ENCODE measurements at places on chromosomes 2 and 18. TPM values are rescaled to one million over a fixed set of nuclear protein-coding genes. Genes with fewer than 3 reads are reported as not detected.

The RTP5 gene
- total RNA-seq: 0.60 TPM

The SULT1C2 gene
- not detected for total RNA-seq

The GDF7 gene
- total RNA-seq: not detected

The CMPK2 gene
- total RNA-seq: 102 TPM

The MEP1B gene
- not detected for total RNA-seq

The SPHKAP gene
- total RNA-seq: not detected

The C1QL2 gene
- total RNA-seq: not detected

- H3K4me3 ChIP-seq: no peak overlapping the region
- no peak for DNase-seq
- no peaks in the 10 kb centered on the region for H3K36me3 ChIP-seq
- no peaks in the 10 kb centered on the region for H3K27me3 ChIP-seq
Measured at GRCh38 chr2:190726255-190726654, 77.4 kb downstream of the NAB1 start.

- no peak overlapping the region for H3K27ac ChIP-seq
- H3K4me1 ChIP-seq: no peaks in the 10 kb centered on the region
- no peaks in the 10 kb centered on the region for H3K36me3 ChIP-seq
- no peak overlapping the region for H3K4me3 ChIP-seq
Measured at GRCh38 chr2:132438691-132439090, 22.1 kb downstream of the GPR39 start.

GRCh38 chr2:231693956-231694355, 14.4 kb upstream of the PTMA start:
- peaks cover 1% of the 10 kb centered on the region for H3K4me1 ChIP-seq
- H3K36me3 ChIP-seq: no peaks in the 10 kb centered on the region
- H3K27me3 ChIP-seq: peaks cover 3% of the 10 kb centered on the region

GRCh38 chr2:158181171-158181570, 79.5 kb downstream of the UPP2 start:
- no peak for DNase-seq
- no peak overlapping the region for H3K27ac ChIP-seq
- H3K36me3 ChIP-seq: no peaks in the 10 kb centered on the region
- no peaks in the 10 kb centered on the region for H3K4me1 ChIP-seq
- H3K4me3 ChIP-seq: no peak overlapping the region

GRCh38 chr18:25074925-25075324, 277.0 kb downstream of the ZNF521 start:
- H3K4me3 ChIP-seq: no peak overlapping the region
- no peaks in the 10 kb centered on the region for H3K36me3 ChIP-seq
- H3K27ac ChIP-seq: no peak overlapping the region

GRCh38 chr2:182081602-182082260, 96.1 kb downstream of the PPP1R1C start:
- DNase-seq: no peak
- no peaks in the 10 kb centered on the region for H3K27me3 ChIP-seq

GRCh38 chr18:24553571-24554285, 93.3 kb downstream of the HRH4 start:
- H3K4me1 ChIP-seq: peaks cover 4% of the 10 kb centered on the region
- no peaks in the 10 kb centered on the region for H3K36me3 ChIP-seq
- H3K27ac ChIP-seq: no peak overlapping the region
- DNase-seq: no peak

DNA sequence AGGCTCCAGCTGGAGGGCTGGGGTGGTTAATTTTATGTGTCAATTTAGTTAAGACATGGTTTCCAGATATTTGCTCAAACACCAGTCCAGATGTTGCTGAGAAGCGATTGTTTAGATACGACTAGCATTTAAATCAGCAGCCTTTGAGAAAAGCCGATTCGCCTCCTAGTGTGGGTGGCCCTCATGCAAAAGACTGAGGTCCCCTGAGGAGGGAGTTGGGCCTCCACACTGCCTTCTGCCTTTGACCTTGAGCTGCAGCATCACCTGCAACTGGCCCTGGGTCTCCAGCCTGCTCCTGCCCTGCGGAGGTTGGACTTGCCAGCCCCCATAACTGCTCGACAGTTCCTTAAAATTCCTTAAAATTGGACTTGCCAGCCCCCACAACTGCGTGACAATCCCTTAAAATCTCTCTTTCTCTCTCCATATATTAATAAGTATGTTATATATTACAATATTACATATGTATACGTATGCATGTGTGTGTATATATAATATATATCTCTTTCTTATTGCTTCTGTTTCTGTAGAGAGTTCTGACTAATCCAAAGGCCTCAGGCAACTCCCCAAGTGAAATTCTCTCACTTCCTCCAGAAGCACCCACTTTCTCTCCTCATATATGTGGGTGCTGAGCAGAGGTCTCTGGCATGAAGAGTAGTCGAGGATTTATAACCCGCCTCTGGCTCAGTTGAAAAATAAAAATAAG, 14.4 kb downstream of the FBLN7 start:
- peaks cover 7% of the 10 kb centered on the region for H3K27me3 ChIP-seq
- peaks cover 29% of the 10 kb centered on the region for H3K4me1 ChIP-seq
- no peak for DNase-seq
- no peaks in the 10 kb centered on the region for H3K36me3 ChIP-seq
- H3K4me3 ChIP-seq: no peak overlapping the region

DNA sequence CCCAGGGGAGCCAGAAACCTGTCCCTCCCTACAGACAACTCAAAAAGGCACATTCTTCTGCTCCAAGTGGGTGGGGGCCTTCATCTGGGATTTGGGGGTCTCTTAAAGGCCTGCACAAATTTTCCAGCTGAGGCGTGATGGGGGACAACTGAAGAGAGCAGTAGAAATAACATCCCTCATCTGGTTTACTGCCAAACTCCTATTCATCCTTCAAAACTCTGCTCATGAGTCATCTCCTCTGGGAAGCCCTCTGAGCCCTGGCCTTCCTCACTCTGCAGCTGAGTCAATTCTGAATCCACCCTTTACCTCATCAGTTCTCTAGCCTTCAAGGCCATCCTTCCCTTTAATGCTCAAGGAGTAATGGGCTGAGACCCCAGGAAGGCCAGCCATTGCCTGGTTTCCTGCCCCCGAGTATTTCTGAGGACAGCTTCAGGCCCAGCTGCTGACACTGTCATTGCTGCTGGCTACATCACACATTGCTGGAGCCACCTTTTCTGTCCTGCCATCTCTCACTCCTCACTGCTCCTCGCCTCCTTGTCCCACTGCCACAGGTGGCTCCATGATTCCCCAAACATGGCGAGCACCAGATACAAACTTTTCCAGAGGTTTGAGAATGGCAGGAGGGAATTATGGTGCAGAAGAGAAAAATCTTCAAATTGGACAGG, 32.2 kb upstream of the GLI2 start:
- peaks cover 2% of the 10 kb centered on the region for H3K4me1 ChIP-seq
- H3K27me3 ChIP-seq: peaks cover 11% of the 10 kb centered on the region
- H3K27ac ChIP-seq: no peak overlapping the region
- no peak for DNase-seq
- H3K36me3 ChIP-seq: no peaks in the 10 kb centered on the region

- peaks cover 6% of the 10 kb centered on the region for H3K4me1 ChIP-seq
- H3K27ac ChIP-seq: no peak overlapping the region
- peaks cover 13% of the 10 kb centered on the region for H3K27me3 ChIP-seq
- H3K36me3 ChIP-seq: no peaks in the 10 kb centered on the region
- no peak for DNase-seq
Measured at GRCh38 chr2:47119001-47119400, 36.1 kb downstream of the STPG4 start.

GRCh38 chr2:98032086-98032485, 36.3 kb upstream of the TMEM131 start:
- no peak for DNase-seq
- H3K4me3 ChIP-seq: no peak overlapping the region
- H3K27me3 ChIP-seq: peaks cover 5% of the 10 kb centered on the region
- no peak overlapping the region for H3K27ac ChIP-seq

GRCh38 chr2:145741181-145741580, 1221.3 kb upstream of the ZEB2 start:
- H3K27ac ChIP-seq: no peak overlapping the region
- DNase-seq: no peak
- no peaks in the 10 kb centered on the region for H3K4me1 ChIP-seq
- no peaks in the 10 kb centered on the region for H3K27me3 ChIP-seq

DNA sequence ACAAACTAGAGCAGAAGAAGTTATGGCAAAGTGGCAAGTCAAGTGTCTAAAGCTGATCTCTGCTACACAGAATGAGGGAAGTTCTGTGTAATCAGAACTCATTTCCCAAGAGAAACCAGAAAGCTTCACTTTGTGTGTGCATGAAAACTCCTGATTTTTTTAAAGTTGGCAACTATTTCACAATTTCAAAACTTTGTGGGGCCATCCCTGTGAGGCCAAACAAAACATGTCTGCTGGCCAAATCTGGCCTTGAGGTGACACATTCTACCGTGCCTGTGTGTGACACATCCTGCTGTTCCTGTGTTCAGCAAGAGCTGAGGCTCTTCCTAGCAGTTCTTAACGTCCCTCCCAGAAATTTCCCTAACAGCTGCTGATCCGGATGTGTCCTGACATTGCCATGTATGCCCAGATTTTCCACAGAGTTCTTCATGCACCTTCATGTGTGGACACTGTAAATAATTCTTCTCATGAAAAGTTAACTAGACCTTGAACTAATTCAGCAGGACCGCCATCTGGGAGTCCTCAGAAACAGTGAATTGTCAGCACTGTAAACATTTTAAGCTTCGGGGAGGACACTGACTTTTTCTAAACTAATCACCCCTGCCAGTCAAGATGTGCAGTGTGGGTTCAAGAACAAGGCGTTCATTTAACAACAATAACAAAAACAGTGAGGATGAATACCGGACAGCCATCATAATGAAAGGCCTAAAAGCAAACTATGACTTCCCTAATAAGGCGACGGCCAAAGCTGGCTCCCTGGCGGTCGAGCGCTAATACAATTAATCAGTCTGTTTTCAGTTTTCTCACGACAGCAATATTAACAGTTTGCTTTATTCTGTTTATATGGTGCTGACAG, 99.0 kb downstream of the PLEKHM3 start:
- peaks cover 4% of the 10 kb centered on the region for H3K4me1 ChIP-seq
- DNase-seq: no peak
- H3K27me3 ChIP-seq: no peaks in the 10 kb centered on the region
- peaks cover 2% of the 10 kb centered on the region for H3K36me3 ChIP-seq

DNA sequence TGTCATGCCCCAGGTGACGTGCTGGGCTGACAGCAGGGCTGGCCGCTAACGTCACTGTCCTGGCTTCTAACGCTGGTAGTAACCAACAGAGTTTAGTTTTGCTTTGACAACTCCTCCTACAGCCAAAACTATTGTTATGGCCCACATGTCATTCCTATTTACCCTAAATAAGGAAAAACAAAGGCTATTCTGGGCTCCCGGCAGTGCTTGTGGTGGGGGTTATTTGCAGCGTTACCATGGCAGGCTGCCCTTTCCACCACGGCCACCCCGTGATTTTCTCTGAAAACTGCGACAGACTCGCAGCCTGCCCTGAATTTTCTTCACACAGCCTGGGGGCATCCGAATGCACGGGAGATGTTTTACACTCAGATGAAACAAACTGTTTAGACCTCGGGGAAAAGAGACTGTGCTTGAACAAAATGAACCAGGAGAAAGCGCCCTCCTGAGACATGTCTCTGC, 115.2 kb downstream of the FAM210A start:
- DNase-seq: no peak
- H3K36me3 ChIP-seq: peaks cover 11% of the 10 kb centered on the region
- peaks cover 80% of the 10 kb centered on the region for H3K4me1 ChIP-seq
- H3K27me3 ChIP-seq: no peaks in the 10 kb centered on the region
- peak overlapping the region; percentile 99 for H3K27ac ChIP-seq

- H3K4me3 ChIP-seq: no peak overlapping the region
- no peak for DNase-seq
- no peaks in the 10 kb centered on the region for H3K27me3 ChIP-seq
- H3K27ac ChIP-seq: no peak overlapping the region
- peaks cover 8% of the 10 kb centered on the region for H3K36me3 ChIP-seq
Measured at GRCh38 chr2:144137705-144138428, 382.1 kb downstream of the ZEB2 start.

GRCh38 chr2:2523461-2524347, 192.6 kb upstream of the MYT1L start:
- DNase-seq: no peak
- no peak overlapping the region for H3K4me3 ChIP-seq
- H3K36me3 ChIP-seq: no peaks in the 10 kb centered on the region
- H3K27me3 ChIP-seq: no peaks in the 10 kb centered on the region

DNA sequence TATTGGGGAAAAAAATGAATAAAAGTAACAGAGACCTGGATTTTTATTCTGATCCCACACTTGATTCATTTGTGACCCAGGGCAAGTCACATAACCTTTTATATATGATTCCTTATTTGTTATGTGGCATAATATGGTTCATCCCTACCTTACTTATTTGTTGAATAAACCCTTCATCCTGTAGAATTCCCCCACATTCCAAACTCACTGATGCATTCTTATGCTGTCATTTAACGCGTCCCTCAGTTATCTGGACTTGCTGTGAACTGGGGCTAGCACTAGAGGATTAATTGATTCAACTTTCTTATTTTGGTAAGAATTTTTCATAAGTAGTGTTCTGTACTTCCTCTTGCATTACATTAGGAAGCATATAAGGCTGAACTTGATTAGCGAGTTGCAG, 384.7 kb upstream of the RAB12 start:
- no peak overlapping the region for H3K27ac ChIP-seq
- H3K27me3 ChIP-seq: no peaks in the 10 kb centered on the region
- no peak overlapping the region for H3K4me3 ChIP-seq
- no peaks in the 10 kb centered on the region for H3K36me3 ChIP-seq
- no peak for DNase-seq

GRCh38 chr18:79851950-79852349, 54.2 kb downstream of the KCNG2 start:
- no peaks in the 10 kb centered on the region for H3K4me1 ChIP-seq
- no peak overlapping the region for H3K27ac ChIP-seq
- H3K4me3 ChIP-seq: no peak overlapping the region
- H3K36me3 ChIP-seq: no peaks in the 10 kb centered on the region

- no peaks in the 10 kb centered on the region for H3K36me3 ChIP-seq
- no peak for DNase-seq
Measured at GRCh38 chr2:171166328-171166983, 5.8 kb upstream of the TLK1 start.

DNA sequence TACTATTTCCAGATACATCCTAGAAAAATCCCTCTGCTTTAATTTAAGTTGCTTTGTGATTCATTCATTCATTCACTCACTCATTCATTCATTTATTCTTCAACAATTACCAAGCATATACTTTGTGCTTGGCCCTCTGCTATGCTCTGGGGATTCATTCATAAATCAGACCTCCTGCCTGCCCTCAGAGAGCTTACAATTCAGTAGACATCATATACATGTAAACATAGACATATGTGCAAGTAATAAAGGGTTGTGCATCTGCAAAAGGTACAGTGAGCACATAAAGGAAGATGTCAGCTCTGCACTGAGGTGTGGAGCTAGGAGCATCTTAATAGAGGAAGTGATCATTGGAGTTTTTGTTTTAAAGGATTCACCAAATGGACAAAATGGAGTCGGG, 189.4 kb downstream of the AGPS start:
- H3K27ac ChIP-seq: no peak overlapping the region
- H3K4me3 ChIP-seq: no peak overlapping the region
- peaks cover 2% of the 10 kb centered on the region for H3K4me1 ChIP-seq
- no peaks in the 10 kb centered on the region for H3K27me3 ChIP-seq
- no peaks in the 10 kb centered on the region for H3K36me3 ChIP-seq

DNA sequence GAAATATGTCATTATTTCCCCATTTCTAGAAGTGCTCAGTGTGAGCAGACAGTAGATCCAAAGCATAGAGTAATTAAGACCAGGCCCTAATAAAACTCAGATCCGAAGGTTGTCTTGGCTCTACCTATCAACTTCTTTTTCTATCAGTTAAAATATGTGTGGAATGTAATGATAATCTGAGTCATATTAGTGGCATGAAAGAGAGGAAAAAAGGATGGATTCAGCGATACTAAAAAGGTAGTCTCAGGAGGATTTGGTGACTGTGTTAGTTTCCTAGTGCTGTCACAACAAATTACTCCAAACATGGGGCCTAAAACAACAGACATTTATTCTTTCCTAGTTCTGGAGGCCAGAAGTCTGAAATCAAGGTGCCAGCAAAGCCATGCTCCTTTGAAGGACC, 103.7 kb upstream of the NABP1 start:
- DNase-seq: no peak
- H3K4me3 ChIP-seq: no peak overlapping the region
- H3K36me3 ChIP-seq: no peaks in the 10 kb centered on the region
- peaks cover 23% of the 10 kb centered on the region for H3K4me1 ChIP-seq
- H3K27ac ChIP-seq: no peak overlapping the region
